Forelimb muscle (tissue), 1 donor: ENCODE measurements at places on chromosomes 13 and 19. TPM values are rescaled to one million over a fixed set of nuclear protein-coding genes. Genes with fewer than 3 reads are reported as not detected.

DNA sequence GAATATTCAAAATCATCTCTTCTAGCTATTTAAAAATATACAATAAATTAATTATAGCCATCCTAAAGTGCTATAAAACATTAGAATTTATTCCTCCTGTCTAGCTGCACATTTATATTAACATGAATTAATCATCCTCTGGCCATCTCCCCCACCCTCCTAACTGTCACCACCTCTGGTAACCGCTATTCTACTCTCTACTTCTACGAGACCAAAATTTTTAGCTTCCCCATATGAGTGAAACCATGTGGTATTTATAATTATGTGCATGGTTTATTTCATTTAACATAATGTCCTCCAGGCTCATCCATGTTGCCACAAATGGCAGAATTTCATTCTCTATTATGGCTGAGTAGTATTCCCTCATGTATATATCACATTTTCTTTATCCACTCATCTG is 265.2 kb downstream of the COG6 start:
- no peak for DNase-seq

- no peak for DNase-seq
These were observed 33.2 kb downstream of the CEACAM8 start for GRCh38 chr19:42561512-42561911.

DNA sequence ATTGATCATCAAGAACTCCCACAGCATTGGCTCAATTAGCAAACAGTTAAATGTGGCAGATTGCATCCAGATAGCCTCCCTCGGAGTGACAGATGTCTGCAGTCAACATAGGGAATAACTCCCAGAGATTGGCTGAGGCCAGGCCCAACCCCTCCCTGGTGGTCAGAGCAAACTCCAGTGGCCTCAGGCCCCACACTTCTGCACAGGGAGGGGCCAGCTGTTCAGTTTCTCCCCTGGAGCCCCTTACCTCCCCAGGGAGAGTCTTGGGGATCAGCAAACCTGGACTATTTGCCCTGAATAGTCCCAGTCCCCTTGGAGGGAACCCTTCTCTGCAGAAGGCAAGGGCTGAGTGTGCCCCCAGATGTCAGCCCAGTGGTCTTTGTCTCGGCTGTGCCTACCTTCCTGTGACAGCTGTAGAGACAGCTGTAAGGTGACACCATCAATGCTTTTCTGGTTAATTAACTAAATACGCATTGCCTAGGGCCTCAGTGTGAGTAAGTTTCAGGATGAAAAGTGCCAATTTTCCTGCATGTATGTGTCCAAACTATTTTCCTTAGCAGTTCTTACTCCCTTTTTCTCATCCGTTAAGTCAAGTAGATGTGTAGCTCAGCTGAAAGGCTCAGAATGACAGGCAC is 102.7 kb upstream of the UQCRFS1 start:
- DNase-seq, result no peak

DNA sequence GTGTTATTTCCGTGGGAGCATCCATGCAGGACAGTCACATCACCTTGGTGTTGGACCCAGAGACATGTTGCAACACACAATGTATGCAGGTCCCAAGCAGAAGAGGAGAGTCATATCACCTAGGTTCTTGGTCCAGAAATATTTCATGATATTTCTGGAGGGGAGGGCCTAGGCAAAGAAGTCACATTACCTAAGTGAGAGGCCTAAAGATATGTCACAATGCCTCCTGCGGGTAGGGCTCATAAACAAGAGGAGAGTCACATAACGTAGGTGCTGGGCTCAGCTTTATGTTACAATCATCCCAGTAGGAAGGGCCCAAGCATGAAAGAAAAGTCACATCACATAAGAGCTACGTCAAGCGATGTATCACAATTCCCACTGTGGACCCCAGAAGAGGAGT is 10.8 kb upstream of the ZNF724 start:
- DNase-seq, result no peak

DNA sequence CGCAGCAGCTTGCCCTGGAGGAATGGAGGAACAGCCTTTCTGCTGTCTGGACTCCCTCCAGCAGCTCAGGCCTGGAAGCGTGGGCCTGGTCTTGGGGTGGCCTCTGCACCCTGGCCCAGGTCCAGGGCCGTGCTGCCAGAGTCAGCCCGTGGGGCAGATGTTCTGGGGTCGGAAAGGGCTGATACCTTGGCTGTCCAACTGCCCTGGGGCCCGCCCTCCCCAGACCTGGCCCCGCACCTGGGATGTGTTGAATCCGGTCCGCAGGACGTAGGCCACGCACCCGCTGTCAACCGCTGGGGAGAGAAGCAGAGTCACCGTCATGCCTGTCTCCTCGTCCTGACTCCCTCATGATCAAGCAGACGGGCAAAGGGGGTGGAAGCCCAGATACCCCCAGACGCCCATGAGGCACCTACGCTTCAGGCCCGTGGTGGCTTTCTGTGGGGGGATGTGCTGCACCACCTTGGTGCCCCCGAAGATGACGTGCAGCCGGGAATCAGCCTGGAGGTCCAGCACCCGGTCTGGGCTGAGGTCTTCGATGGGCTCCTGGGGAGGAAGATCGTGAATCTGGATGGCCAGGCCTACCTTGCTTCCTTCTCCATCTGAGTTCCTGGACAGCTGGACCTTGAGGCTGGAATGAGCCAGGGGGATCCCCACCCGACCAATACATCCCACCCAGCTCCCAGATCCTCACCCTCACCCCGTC is 7.7 kb downstream of the ATP13A1 start:
- DNase-seq, result no peak

GRCh38 chr13:32114284-32114950 is 82.8 kb downstream of the FRY start:
- DNase-seq, result no peak

The PALM3 gene
- 0.28 TPM for polyA plus RNA-seq

The S1PR4 gene
- polyA plus RNA-seq, result 0.56 TPM

DNA sequence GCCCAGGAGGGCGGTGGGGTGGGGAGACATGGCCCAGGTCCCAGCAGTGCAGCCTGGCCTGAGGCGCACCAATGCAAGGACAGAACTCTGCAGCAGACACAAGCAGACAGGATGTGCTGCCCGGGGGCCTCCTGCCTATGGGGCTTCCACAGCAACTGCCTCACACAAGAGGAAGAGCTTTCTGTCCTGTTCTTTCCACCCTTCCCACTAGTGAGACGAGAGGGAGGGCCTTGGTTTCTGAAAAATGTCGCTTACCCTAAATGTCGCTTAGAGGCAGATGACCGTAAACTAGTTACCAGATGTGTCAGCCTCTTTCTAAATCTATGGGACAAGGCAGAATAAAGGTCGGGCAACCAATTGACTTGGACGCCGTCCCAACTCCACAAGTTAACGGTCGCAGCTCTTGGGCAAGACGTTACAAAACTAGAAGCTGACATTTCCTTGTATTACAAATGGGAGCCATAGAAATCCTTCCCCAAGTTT is at the start of gene LAIR1:
LAIR1 (minus strand) TSS at position 157 of the 483 bp plus-strand sequence; CDS start at position 30, 127 bp downstream.
- DNase-seq, result no peak

GRCh38 chr13:108003626-108004025 is 211.7 kb downstream of the LIG4 start:
- DNase-seq, result no peak

DNA sequence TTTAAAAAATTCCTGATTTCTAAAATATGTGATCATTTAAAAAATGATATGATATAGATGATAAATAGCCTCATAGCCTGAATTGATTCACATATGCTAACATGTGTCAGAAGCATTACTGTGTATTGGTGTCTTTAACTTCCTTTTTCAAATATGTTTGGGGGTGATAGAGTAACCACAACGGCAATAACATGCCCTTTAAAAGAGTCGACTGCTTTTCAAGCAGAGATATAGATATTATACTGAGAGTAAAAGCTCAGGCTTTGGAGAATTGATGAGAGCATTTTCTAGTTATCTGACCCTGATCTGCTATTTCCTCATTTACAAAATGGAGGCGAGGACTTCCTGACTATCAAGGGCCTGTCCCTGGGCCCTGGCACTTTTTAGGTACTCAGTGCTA is 260.5 kb downstream of the DCT start:
- DNase-seq, result no peak

DNA sequence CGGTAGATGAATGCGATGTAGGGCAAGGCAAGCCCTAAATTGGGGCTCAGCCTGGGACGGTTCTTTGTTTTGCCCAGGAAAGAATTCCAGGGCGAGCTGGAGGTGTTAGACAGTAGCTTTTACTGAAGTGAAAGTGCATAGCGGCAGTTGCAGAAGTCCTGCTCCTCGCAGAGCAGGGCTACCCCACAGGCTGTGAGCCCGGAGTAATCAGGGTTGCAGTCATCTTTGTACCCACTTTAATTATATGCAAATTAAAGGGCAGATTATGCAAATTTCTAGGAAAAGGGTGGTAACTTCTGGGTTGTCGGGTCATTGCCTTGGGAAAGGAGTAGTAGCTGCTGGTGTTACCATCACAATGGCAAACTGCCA is 30.5 kb downstream of the VAV1 start:
- no peak for DNase-seq

DNA sequence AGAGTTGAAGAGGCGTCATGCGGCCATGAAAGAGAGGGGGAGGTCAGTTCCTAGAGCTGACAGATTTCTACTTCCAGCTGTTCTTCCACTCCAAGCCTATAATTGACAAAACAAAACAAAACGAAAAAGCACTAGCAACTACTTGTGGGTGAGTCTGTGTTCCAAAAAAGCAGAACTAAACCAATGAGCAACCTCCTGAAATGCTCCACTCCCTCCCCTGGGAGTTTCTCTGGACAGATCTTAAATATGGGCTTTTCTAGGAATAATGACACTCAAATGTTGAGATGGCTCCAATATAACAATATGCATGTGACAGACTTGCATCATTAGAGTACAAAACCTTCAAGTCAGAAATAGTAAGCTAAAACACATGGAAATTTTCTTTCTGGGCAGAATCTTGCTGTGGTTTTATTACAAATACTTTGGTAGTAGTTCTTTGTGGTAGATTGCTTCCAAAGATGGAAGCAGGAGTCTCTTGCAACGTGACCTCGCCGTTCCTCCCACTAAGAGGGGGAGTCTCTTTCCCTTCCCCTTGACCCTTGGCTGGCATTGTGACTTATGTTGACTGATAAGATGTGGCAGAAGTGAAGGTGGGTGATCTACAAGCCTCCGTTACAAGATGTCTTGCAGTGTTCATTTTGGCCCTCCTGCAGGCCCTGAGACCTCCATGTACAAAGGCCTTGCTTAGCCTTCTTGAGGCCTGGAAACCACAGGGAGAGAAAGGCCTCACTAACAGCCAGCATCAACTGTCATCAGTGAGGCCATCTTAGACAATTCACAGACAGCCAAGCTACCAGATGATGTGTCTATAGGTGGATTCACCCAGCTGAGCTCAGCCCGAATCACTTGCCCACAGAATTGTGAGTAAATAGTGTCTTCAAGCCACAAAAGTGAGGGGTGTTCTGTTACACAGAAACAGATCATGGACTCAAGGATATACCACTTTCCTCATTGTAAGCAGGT is 173.1 kb upstream of the RFC3 start:
- DNase-seq, result peak; percentile 95

DNA sequence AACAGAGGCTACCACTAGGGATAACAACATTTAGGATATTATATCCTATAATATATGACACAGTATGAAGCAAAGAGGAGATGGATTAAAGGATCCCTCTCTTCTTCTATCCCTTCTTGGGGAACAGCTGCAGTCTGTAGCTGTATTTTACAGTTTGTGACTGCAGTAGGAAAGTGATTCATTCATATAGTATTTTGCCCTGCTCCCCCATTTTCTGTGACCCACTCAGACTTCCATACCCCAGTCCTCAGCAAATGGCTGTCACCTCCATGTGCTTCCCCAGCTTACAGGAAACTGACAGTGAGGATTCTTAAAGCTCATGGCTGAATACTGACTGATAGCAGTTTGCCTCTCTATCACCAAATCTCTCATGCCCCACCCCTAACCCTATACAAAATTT is 27.5 kb downstream of the MICU2 start:
- DNase-seq, result no peak

GRCh38 chr19:2487842-2488241 is 11.9 kb downstream of the GADD45B start:
- no peak for DNase-seq

The KDM4B gene
- 19.8 TPM for polyA plus RNA-seq

The ANKLE1 gene
- polyA plus RNA-seq, result 1.8 TPM

The FBN3 gene
- 6.4 TPM for polyA plus RNA-seq

DNA sequence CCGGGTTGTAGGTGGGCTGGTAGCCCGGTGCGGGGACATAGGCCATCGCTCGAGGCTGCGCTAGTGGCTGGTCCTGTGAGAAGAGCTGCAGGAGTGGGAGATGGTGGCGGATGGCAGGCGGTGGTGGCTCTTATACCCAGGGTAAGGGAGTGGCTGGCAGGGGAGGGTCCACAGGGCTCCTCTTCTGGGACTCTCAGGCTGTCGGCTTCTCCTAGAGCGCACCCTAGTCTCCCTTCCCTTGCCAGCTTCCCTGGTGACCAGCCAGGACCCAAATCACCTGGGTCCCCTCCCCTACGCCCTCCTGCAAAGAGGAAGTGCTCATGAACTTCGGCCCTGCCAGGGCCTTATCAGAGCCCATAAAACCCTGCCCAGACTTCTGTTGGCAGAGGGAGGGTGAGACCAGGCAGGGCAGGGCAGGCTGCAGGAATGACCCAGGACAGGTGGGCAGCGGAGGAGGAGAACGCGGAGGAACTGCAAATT is at the start of gene LGALS4:
LGALS4 (minus strand) TSS at position 105 of the 480 bp plus-strand sequence; CDS start at position 46, 59 bp downstream.
- DNase-seq, result no peak

The CD177 gene
- polyA plus RNA-seq, result 0.38 TPM

GRCh38 chr19:48353677-48354076 is 10.1 kb downstream of the TMEM143 start:
- no peak for DNase-seq

GRCh38 chr13:72745260-72745659 is 17.5 kb downstream of the BORA start:
- no peak for DNase-seq

DNA sequence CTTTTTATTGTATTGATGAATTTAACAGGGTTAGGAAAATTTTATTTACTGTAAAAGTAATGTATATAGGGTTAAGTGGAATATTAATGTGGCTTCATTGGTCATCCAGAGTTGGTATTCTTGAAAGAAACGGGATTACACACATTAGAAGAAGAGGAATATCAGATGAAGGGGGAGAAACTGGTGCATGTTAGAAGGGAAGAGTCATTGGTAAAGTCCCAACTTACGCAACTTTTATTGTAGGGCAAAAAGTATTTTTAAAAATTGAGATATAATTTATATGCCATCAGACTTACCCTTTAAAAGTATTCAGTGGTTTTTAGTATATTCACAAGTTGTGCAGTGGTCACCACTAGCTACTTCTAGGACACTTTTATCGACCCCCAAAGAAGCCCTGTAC is 47.3 kb downstream of the DNAJC3 start:
- no peak for DNase-seq

The KLK12 gene
- not detected for polyA plus RNA-seq

- DNase-seq, result peak; percentile 64
These were observed 17.8 kb upstream of the ENOX1 start for GRCh38 chr13:43804461-43805070.

DNA sequence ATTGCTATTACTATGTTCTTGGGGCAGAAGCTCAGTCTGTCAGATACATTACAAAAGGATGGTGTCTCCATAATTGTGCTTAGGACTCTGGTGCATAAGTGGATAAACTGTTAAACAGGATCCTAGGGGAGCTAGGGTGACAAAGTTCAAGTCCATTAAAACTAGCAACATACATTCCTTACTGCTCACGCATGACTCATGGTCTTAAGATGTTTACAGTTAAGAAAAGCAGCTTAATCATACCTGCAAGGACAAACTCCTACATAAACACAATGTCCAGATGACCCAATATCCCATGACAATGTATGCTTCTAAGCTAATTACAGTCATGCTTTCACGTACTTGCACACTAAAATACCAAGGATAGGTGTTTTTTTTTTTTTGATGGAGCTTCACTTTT is 3.5 kb upstream of the ZNF701 start:
- DNase-seq, result no peak

GRCh38 chr19:13118424-13119193 is 545 bp downstream of the NACC1 start:
- DNase-seq, result no peak
